ENCODE measurements at places on chromosomes 5 and 9.

DNA sequence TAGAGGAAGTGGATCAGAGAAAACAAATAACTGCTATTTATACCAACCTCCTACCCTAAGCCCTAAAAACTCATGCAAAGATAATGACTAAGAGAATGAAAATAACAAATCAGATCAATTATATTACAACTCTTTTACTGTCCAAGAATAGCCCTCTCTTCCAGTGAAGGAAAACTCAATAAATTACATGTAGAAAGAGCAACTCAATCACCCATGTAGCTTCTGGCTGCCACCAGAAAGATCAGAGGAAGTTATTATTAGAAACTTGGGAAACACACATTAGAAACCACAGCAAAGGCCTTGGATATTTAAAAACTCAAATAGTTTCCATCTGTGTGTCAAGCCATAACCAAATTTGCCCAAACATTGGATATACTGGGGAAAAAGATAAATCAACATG lies 134.0 kb upstream of the TARS1 start:
- no peak for DNase-seq

- no peak for DNase-seq
Observed at GRCh38 chr5:88682131-88682530, 200.9 kb downstream of the MEF2C start.

- DNase-seq: no peak
Observed at GRCh38 chr9:27752069-27752468, 178.8 kb upstream of the C9orf72 start.

DNA sequence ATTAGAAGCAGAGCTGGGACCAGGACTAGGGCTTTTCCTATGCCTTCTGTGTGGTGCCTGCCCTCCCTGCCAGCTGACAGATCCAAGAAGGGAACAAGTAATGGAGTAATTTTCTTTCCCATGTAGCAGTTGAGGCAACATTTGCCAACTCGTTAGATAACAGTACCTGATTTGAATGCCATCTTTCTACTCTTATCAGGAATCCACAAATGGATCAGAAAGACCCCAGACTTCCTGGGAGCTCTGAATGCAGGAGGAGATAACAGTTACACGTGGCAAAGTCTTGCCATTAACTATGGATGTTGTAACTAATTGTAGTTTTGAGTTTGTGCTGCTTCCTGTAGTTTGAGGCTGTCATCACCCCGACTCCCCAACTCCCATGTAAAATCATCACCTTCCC lies 39.2 kb downstream of the RCL1 start:
- no peak for DNase-seq

DNA sequence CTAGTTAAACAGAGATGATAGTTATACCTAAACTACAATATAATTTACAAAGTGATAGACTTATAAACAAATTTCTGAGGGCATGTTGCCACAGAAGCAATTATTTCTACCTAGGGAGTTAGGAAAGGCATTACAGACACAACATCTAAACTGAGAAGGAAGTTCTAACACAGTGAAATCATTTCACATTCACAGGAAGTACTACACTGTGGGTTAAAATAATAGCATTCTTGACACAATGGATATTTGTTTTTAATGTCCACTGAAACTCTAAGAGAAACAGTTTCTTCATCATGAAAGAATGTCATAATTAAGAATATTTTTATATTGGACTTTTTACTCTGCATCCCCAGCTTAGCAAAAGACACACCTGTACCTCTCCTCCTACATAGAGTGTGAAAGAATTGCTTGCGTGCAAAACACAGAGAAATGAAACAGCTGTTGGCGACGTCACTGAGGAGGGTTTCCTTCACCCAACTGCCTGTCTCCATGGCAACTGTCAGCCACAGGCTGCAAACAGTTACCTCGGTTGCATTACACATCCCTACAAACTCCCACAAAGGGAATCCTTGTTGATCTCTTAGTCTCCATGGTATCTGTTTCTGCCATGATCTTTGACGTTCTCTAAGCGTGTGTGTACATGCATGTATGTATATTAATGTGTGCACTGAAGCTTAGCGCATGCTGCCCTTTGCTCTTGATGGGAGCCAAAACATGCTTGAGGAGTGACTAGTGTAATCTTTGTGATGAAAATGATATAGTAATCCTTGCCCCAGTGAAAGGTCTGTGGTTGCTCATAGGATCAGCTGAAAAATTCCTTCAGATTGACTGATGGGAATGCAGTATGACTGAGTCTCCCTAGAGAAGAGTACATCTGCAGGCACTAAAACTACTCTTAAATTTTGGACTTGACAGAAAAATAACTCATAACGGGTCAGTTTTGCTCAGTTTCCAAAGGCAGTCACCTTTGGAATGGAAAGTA lies 168.5 kb downstream of the ACTL7B start:
- no peak for DNase-seq

- no peak for DNase-seq
Observed at GRCh38 chr9:114681594-114682332, at the start of gene TEX48. TSS of gene TEX48 (minus strand) at chr9:114682192. CDS start at chr9:114671723, 10,469 bp downstream.

DNA sequence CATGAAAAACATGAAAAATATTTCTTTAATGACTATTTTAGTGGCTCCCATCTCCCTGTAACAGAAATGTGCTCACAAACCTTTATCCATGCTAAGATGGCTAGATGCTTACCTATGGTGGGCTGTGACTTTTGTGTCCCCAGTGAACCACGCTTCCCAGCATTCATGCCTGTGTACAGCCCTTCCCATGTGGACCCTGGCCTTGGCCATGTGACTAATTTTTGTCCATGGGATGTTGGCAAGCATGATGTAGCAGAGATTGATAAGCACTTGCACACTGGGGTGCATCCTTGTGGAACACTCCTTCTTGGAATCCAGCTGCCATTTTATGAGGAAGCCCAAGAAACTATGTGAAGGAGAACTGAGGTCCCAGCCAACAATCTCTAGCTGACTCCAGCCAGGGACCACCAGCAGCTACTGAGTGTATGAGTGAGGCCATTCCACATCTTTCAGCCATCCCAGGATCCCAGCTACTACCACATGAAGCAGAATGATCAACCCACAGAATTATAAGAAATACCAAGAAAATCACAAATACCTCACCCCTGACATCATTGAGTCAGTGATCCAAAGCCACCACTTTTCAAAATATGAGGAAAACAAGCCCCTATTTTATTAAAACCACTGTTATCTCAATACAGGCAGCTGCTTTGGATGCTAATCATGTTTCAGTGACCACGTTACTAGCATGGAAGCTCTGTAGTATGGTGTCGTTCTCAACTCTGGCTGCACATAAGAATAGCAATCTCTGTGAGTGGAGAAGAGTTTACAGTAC lies 16.1 kb upstream of the RAI14 start:
- peak; percentile 83 for DNase-seq

- DNase-seq: no peak
Observed at GRCh38 chr5:92181656-92182055, 798.5 kb upstream of the ARRDC3 start.

- DNase-seq: no peak
Observed at GRCh38 chr5:95027775-95028174, 257.1 kb downstream of the MCTP1 start.

Measured in BJ (cell line).